ENCODE measurements at places on chromosomes 12 and 14.

DNA sequence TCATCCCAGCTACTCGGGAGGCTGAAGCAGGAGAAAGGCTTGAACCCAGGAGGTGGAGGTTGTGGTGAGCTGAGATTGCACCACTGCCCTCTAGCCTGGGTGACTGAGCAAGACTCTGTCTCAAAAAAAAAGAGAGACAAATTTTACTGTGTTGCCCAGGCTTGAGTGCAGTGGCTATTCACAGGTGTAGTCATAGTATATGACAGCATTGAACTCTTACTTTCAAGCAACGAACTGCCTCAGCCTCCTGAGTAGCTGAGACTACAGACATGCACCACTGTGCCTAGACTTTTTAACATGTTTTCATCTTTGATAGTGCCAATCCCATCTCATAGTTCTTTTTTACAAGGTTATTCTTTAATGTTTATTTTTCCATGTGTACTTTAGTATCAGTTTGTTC is 13.7 kb downstream of the ARID2 start:
- no peak for DNase-seq

DNA sequence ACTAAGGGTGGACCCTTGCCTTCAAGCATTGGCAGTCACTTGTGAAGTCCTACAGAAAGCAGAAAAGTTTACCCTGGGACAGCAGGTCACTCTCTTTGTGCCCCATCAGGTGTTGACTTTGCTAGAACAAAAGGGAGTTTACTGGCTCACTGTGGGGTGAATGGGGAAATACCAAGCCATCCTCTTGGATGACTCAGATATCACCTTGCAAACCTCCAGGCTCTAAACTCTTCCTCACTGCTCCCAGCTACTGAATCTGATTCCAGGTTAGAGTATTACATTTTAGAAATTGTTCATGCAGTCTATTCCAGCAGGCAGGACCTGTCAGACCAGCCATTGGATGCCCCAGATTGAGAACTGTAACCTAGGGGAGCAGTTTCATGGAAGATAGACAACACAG is 7.3 kb upstream of the EDDM3B start:
- no peak for DNase-seq

DNA sequence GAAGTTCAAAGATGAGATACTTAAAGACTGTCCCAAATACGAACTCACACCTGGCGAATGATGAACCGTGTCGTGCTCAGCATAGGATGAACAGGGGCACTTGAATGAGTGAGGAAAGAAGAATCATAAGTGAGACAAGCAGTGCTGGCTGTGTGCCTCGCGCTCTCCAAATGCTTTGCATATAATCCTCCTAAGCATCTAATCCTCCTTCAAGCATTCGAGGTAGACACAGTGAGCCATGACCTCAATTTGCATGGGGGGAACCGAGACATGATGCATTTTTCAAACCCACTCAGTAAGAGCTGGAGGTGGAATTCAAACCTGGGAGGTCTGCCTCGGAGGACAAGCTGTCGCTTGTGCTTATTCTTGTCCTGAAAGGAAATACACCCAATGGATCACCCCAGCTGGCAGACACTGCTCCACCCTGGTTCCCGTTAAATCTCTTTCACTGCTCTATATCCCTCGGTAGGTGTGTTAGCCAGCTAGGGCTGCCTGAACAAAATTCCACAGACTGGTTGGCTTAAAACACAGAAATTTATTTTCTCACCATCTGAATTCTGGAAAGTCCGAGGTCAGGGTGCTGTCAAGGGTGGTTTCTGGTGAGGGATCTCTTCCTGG is 274.0 kb downstream of the SLC15A4 start:
- DNase-seq, result no peak

- DNase-seq, result no peak
These were observed at the start of gene TEX52 for GRCh38 chr12:2857021-2857431. Gene TEX52 (minus strand): TSS chr12:2857039. CDS start chr12:2857026, 13 bp downstream.

DNA sequence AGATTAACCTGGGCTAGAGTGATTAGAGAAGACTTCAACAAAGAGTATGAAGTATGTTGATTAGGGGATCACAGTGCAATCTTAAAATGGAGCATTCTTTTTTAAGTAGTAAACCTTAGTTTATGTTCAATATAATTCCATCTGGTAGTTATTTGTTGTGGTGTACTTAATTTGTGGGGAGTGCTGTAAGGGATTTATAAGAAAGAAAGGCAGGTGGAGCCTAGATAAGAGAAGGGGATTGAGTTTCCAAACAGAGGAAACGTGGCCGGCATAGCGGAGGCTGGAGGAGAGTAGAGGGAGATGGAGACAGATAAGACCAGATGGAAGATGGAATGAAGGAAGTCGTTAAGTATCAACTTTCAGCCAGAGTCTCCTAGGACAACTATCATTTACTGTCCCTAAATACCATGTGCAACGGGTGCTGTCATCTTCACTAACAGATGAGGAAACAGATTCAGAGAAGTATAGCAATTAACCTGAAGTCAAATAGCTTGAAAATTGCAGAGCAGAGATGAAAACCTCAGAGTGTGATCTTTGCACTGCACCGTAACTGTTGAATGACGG is 38.1 kb downstream of the GOLGA5 start:
- DNase-seq, result no peak

GRCh38 chr12:30740274-30740673 is 14.5 kb downstream of the CAPRIN2 start:
- DNase-seq, result no peak

DNA sequence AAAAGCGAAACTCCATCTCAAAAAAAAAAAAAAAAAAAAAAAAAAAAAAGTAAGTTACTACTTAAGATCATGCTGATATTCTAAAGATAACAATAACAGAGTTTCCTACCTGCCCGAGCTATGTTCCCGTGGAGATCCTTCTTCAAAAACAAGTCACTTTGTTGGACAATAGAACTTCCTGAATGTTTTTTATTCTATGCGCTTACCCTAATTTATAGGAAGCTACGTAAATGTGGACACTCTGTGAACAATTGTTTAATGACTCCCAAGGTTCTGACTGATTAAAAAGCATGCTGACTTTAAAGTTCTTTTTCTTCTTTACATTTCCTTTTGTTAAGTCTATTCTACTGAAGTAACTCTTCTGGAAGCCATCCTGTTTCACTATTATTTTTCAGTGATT is 52.5 kb downstream of the FGD4 start:
- DNase-seq, result no peak

DNA sequence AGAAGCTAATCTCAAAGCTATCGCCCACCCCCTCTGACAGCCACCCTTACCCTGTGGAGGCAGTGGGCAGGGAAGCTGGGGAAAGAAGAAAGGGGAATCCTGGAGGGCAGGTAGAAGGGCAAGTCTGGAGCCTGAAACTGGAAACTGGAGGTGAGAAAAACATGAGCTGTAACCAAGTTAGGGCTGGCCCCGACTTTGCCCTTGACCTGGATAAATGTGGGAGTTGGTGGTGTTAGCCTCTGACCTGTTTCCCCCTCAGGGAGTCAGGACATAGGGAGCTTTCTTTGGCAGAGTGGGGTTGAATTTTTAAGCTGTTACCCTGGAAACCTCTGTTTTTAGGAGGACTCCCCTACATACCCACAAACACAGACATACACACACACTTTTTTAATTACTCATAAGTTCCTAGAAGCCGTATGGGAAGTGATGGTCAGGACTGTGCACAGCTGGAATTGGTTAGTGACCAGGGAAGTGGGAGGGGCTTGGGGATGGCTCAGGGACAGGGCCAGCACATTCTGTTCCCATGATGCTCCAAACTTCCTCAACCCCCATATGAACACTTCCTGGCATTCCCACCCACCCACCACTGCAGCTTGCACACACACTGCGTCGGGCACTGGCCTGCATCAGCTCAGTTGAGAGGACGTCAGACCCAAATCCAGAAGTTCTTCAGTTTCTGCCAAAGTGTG is 5.0 kb upstream of the MMP19 start:
- no peak for DNase-seq

DNA sequence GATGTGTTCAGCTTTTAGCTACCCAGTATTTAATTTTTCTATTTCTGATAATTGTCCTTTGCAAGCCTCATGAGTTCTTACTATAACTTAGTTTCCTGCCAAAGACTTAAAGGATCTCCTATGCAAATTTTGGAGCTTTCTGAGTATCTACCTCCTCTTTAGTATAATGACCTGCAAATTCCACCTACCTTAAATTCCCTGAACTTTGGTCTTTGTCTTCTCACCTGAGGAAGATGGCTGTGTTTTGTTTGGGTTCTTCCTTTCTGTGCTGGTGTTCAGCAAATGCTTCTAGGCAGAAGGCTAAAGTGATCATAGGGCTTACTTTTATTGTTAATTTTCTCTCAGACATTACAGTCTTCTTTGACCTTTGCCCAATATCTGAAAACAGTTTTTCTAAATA is 142.8 kb downstream of the FUT8 start:
- no peak for DNase-seq

GRCh38 chr14:102799684-102800562 is 22.7 kb downstream of the TRAF3 start:
- DNase-seq, result no peak

DNA sequence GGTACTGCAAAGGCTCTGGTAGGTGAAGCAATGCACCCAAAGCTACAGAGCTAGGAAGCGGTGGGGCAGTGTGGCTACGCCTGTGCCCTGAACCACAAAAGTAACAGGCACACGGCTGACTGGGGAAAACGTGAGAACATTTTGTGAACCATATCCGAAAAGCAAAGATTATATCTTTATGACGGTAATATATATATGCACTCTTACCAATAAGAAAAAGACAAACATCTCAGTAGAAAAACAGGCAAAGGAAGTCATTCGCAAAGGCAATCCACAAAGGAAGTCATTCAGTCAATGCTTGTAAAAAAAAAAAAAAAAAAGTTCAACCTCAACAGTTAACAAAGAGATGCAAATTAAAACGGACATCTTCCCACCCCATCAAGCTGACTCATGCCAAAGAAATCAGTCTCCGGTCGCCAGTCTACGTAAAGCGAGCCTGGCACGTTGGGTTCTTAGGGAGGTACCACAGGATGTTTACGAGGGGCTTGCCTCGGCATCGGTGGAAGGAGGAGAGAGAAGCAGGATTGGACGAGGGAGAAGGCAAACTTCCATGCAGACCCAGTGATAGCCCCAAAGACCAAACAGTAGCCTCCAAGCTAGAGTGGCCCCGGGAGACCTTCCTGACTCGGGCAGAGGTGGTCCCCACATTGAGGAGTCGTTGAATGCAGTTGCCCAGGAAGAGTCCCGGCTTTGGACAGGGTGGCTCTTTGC is 39.4 kb upstream of the PPP2R5C start:
- DNase-seq, result peak; percentile 92

- DNase-seq, result peak; percentile 64
These were observed 71.3 kb downstream of the ANKRD9 start for GRCh38 chr14:102437997-102438915.

- no peak for DNase-seq
These were observed 75.9 kb upstream of the RERGL start for GRCh38 chr12:18165889-18166288.

DNA sequence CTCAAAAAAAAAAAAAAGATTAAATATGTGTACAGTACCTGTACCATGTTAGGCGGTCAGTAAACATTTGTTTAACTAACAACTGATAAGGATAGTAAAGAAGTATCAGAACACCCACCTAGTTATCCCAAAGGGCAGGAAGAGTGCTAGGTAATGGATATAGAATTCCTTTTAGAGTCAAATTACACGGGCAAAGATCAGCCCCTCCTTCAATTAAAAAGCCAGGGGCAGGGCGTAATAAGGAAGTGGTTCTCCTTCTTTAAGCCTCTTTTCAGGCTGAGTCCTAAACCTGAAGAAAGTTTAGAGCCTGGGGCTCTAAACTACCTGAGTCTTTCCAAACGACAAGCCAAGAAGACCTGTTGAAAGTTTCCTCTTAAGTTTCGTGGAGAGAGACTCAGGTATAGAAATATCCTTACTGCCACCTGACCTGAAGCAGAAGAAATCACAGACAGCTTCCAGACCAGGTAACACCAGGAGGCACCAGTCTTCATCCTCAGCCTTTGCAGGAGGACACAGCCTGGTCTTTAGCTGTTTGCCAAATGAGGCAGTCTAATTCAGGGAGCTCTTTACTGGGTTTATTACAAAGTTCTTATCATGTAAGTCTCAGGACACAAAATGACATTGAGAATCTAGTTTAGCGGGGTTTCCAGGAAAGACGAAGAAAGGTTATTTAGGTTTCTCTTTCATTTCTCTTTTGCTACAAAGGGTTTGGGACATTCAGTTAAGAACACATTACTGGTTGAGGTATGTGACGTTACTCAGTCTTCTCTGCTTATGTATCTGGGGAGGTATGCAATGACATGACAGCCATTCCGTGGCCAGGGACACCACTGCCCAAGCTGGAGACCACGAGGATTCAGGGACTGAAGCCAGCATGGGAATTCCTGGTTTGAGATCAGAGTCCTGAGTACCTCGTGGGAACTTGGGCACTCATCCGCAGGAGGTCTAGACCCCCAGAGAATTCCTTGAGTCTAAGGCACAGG is at the start of gene BCL2L14:
BCL2L14 (plus strand) TSS at position 266 of the 983 bp plus-strand sequence. CDS start 8,367 bp downstream, outside the sequence.
- peak; percentile 18 for DNase-seq

- DNase-seq, result no peak
These were observed 15.8 kb upstream of the ERGIC2 start for GRCh38 chr12:29396774-29397173.

GRCh38 chr12:34298971-34299801 is 276.9 kb downstream of the ALG10 start:
- DNase-seq, result no peak

GRCh38 chr14:42079911-42080310 is 473.2 kb downstream of the LRFN5 start:
- DNase-seq, result no peak

DNA sequence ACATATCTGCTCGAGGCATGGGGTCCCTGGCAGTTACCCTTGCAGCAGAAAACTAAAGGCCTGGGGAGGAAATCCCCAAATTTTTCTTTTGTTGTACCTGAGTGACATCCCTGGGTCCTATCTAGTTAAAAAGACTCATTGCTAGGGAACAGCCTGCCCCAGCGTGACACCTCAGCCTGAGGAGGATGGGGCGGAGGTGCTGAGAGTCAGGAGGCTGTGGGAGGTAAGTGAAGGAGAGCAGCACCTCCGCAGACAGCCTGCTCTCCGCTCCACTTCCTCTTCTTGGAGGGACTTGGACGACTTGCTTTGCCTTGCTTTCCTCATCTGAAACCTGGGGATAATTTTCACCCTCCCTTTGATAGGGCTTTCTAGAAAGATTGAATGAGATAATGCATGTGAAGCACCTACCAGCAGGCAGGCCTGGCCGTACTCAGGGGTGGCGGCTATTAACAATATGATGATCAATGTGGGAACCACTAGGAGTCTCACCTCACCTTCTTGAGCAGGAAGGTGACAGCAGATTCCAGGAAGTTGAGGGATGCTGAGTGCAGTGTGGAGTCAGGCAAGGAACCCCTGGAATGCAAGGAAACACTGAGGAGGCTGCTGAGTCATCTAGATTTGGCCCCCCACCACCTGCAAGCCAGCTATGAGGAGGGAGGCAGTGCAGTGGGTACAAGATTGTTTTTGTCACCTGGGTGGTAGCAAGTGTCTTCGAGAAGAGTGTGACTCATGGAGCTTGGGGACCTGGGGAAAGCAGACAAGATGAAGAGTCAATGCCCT is 23.2 kb downstream of the UBE3B start:
- no peak for DNase-seq

DNA sequence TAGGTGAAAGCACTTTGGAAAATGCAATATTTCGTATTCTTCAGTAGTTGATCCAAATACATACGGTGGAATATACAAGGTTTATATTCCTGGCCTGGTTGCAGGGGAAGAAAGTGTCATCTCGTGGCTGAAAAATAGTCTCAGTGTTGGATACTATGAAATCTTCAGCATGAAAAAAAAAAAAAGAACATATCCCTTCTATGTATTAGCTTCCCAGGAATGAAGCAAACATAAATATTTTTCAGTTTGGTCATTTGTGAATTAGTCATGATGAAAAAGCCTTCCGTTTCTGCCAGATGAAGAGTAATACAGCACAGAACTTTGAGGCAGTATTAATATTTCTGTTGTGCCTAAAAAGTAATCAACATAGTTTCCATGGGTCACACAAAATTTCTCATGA is 36.7 kb downstream of the FLRT2 start:
- no peak for DNase-seq
